Endothelial cell (in vitro differentiated cells): ENCODE measurements at places on chromosomes 11 and 22. TPM values are rescaled to one million over a fixed set of nuclear protein-coding genes. Genes with fewer than 3 reads are reported as not detected.

DNA sequence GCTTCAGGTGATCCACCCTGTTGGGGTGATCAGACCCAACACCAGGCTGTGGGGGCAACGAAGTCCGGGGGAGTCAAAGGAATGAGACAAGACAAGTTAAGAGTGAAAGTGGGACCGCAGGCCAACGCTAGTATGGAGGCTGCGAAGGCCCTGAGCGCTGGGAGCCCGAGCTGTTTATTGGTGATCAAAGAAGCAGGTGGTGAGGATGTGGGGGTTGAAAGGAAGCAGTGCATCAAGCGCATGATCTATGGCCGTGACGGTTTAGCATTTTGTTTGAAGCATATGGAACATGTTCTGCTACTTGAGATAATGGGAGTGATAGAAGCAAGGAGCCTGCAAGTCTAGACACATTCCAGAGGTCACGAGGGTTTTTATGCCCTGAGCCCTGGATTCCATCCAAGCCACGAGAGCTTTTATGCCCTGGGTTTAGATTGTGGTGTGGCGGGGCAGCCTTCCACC, 49.5 kb downstream of the MCHR1 start:
- no peaks in the 10 kb centered on the region for H3K27me3 ChIP-seq
- H3K4me1 ChIP-seq: peaks cover 22% of the 10 kb centered on the region
- DNase-seq: no peak
- H3K4me3 ChIP-seq: no peak overlapping the region
- H3K36me3 ChIP-seq: no peaks in the 10 kb centered on the region
- H3K27ac ChIP-seq: peak overlapping the region; percentile 68

EEF1G gene
- total RNA-seq: 1,951 TPM

PHOX2A gene
- not detected for total RNA-seq

DNA sequence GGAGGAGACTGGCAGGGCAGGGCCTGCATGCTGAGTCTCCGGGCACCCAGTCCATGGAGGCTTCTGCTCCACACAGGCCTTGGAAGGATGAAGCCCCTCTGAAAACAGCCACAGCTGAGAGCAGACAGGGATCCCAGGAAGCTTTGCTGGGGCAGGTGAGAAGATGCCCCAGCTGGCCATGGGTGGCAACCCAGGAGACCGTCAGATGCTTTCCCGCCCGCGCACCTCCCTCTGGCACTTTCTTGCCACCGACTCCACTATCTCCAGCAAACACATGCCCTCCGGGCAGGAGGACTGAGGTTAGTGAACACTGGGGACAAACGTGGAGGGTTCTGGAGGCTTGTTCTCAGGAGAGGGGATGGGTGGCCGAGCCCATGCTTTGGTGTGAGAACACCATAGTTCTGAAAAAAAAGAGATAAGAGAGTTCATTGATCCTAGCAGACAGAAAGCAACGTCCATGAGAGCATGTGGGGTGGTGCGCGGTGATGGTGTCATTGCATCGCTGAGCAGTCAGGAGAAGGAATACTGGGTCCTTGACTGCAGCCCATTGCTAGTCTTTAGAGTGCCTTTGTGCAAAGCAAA, 2.3 kb downstream of the C1QTNF6 start:
- peaks cover 5% of the 10 kb centered on the region for H3K36me3 ChIP-seq
- peaks cover 2% of the 10 kb centered on the region for H3K27me3 ChIP-seq
- H3K4me1 ChIP-seq: peaks cover 39% of the 10 kb centered on the region
- no peak for DNase-seq
- no peak overlapping the region for H3K27ac ChIP-seq
- H3K4me3 ChIP-seq: peak overlapping the region; percentile 76

DNA sequence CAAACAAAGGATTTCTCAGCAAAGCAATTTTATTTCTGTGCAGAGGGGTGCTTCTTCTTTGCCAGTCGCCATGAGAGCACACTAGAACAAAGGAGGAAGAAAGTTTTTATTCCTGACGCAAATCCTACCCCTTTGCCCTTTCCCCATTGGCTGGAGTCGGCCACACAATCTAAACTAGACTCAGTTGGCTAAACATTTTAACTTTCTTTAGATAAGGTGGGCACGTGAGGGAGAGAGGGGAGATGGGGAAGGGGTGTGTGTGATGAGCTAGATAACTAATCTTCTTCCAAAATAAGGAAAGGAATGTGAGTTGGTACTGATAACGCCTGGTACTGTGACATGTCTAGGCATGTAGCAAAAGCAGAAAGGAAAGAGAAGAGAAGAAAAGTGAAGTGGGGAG, 626 bp downstream of the TRIM22 start:
- H3K27me3 ChIP-seq: peaks cover 1% of the 10 kb centered on the region
- DNase-seq: no peak
- H3K27ac ChIP-seq: no peak overlapping the region
- H3K36me3 ChIP-seq: peaks cover 35% of the 10 kb centered on the region

DNA sequence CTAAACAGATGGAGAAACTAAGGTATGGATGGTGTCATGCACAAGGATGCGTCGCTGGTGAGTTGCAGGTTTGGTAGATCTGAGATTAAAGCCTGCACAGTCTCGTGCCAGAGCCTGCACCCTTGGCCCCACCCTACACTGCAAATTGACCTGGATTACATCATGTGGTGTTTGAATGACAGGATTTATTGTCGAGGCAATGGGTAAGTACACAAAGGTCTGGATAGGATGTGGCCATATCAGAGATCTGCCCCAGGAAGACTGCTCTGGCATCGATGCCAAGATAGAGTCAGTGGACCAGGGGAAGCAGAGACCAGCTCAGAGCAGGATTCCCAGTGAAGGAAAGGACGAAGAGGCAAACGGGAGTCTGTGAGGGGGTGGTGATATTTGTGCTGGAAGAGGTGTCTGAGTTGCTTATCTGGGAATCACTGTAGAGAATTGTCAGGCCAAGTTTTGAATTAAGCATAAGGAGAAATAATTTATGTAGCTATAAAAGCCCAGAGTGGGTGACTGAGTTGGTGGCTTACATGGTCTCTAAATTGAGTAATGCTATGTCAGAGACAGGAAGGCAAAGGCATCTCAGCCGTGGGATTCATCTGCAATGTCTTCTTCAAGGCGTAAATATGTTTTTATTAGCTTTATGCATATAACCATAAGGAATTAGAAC, 499.6 kb upstream of the B3GAT1 start:
- H3K27ac ChIP-seq: no peak overlapping the region
- H3K36me3 ChIP-seq: no peaks in the 10 kb centered on the region
- peaks cover 23% of the 10 kb centered on the region for H3K27me3 ChIP-seq
- H3K4me1 ChIP-seq: peaks cover 5% of the 10 kb centered on the region
- DNase-seq: no peak

GRCh38 chr11:96456111-96456510, 66.3 kb downstream of the JRKL start:
- H3K27ac ChIP-seq: no peak overlapping the region
- no peak for DNase-seq

- H3K36me3 ChIP-seq: no peaks in the 10 kb centered on the region
- no peak overlapping the region for H3K4me3 ChIP-seq
- H3K4me1 ChIP-seq: peaks cover under 1% of the 10 kb centered on the region
Measured at GRCh38 chr11:44416776-44417175, 106.8 kb upstream of the ALX4 start.

FAM227A gene
- total RNA-seq: 2.5 TPM

HEPHL1 gene
- total RNA-seq: not detected

FXYD6 gene
- 18.1 TPM for total RNA-seq

NAV2 gene
- 15.6 TPM for total RNA-seq

GRCh38 chr22:39592081-39593065, 21.8 kb downstream of the CACNA1I start:
- no peaks in the 10 kb centered on the region for H3K36me3 ChIP-seq
- no peak overlapping the region for H3K27ac ChIP-seq
- peaks cover 3% of the 10 kb centered on the region for H3K4me1 ChIP-seq

- peaks cover 2% of the 10 kb centered on the region for H3K4me1 ChIP-seq
- peaks cover 3% of the 10 kb centered on the region for H3K27me3 ChIP-seq
Measured at GRCh38 chr11:32885556-32885955, 7.1 kb upstream of the QSER1 start.

DNA sequence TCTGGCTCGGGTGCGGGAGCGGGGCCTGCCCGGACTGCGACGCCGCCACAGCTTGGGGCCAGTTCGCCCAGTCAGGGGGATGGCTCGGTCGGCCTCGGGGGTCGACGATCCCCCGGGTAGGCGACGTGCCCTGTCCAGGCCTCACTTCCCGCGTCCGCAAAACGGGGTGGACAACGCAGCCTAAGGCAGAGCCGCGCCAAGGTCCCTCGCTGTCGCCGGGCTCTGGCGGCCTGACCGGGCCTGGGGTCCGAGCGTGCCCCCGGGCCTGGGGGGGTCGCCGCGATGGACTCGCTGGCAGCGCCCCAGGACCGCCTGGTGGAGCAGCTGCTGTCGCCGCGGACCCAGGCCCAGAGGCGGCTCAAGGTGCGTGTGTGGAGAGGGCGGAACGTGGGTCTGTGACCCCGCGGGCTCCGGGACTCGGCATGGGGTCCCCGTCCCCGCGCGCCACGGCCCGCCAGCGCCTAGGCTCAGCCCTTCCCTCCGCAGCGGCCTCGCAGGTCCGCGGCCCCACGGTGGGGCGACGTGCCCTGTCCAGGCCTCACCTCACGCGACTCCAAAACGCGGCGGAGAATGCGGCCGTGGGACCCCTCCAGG, 4.2 kb downstream of the SEPTIN5 start:
- DNase-seq: no peak
- H3K36me3 ChIP-seq: peaks cover 7% of the 10 kb centered on the region
- peaks cover 26% of the 10 kb centered on the region for H3K27me3 ChIP-seq
- no peak overlapping the region for H3K27ac ChIP-seq
- peaks cover 6% of the 10 kb centered on the region for H3K4me1 ChIP-seq
- H3K4me3 ChIP-seq: no peak overlapping the region

GRCh38 chr11:13761250-13761649, 92.8 kb downstream of the FAR1 start:
- no peak overlapping the region for H3K27ac ChIP-seq
- no peak overlapping the region for H3K4me3 ChIP-seq
- H3K36me3 ChIP-seq: no peaks in the 10 kb centered on the region
- no peaks in the 10 kb centered on the region for H3K4me1 ChIP-seq
- peaks cover 2% of the 10 kb centered on the region for H3K27me3 ChIP-seq

GRCh38 chr22:31125521-31126117, 2.9 kb downstream of the INPP5J start:
- no peak overlapping the region for H3K4me3 ChIP-seq
- no peak for DNase-seq
- H3K4me1 ChIP-seq: peaks cover 5% of the 10 kb centered on the region
- no peaks in the 10 kb centered on the region for H3K36me3 ChIP-seq

OR52I2 gene
- total RNA-seq: not detected

CDCA5 gene
- total RNA-seq: 14.8 TPM

- no peak overlapping the region for H3K4me3 ChIP-seq
- no peaks in the 10 kb centered on the region for H3K4me1 ChIP-seq
- no peak overlapping the region for H3K27ac ChIP-seq
- peaks cover 3% of the 10 kb centered on the region for H3K27me3 ChIP-seq
Measured at GRCh38 chr22:35226958-35227647, 30.2 kb upstream of the HMGXB4 start.

GRCh38 chr11:532986-533585, 2.3 kb downstream of the HRAS start:
- no peak for DNase-seq
- H3K27ac ChIP-seq: peak overlapping the region; percentile 24
- H3K36me3 ChIP-seq: peaks cover 6% of the 10 kb centered on the region

CCS gene
- total RNA-seq: 51.2 TPM

GRCh38 chr11:37804666-37805065, 1206.6 kb upstream of the RAG2 start:
- no peaks in the 10 kb centered on the region for H3K36me3 ChIP-seq
- H3K27ac ChIP-seq: no peak overlapping the region
- H3K4me3 ChIP-seq: no peak overlapping the region
- no peaks in the 10 kb centered on the region for H3K27me3 ChIP-seq
- no peaks in the 10 kb centered on the region for H3K4me1 ChIP-seq

TMPRSS4 gene
- not detected for total RNA-seq

DNA sequence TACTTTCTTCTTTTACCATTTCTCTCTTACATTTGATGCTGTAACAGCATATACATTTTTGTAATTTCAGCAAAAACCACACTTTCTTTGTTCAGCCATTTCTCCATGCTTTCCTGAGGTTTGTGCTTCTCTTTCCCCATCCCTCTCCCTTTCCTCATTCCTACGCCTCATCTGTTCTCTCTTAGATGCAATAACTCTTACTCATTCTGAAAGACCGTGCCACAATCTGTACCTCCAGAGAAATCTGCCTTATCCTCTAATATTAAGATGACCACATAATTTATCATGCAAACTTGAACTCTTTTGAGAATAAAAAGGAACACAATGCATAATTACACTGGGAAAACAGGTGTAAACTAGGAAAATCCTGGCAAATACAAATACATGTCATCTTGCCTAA, 588.9 kb downstream of the JRKL start:
- no peaks in the 10 kb centered on the region for H3K36me3 ChIP-seq
- no peaks in the 10 kb centered on the region for H3K27me3 ChIP-seq
- H3K4me3 ChIP-seq: no peak overlapping the region
- H3K4me1 ChIP-seq: no peaks in the 10 kb centered on the region
- H3K27ac ChIP-seq: no peak overlapping the region

DNA sequence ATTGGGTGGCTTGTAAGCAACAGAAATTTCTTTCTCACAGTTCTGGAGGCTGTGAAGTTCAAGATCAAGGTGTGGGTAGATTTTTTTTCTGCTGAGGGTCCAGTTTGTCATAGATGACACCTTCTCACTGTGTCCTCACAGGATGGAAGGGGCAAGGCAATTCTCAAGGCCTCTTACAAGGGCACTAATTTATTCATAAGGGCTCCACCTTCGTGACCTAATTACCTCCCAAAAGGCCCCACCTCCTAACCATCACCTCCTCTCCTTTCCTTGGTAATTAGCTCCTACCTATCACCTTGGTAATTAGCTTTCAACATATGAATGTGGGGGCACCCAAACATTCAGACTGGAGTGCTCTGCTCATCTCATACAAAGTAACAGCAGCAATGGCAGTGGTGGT, 92.3 kb upstream of the CD44 start:
- peaks cover 8% of the 10 kb centered on the region for H3K4me1 ChIP-seq
- no peak for DNase-seq
- no peak overlapping the region for H3K27ac ChIP-seq
- H3K36me3 ChIP-seq: no peaks in the 10 kb centered on the region
- H3K27me3 ChIP-seq: peaks cover 3% of the 10 kb centered on the region

DNA sequence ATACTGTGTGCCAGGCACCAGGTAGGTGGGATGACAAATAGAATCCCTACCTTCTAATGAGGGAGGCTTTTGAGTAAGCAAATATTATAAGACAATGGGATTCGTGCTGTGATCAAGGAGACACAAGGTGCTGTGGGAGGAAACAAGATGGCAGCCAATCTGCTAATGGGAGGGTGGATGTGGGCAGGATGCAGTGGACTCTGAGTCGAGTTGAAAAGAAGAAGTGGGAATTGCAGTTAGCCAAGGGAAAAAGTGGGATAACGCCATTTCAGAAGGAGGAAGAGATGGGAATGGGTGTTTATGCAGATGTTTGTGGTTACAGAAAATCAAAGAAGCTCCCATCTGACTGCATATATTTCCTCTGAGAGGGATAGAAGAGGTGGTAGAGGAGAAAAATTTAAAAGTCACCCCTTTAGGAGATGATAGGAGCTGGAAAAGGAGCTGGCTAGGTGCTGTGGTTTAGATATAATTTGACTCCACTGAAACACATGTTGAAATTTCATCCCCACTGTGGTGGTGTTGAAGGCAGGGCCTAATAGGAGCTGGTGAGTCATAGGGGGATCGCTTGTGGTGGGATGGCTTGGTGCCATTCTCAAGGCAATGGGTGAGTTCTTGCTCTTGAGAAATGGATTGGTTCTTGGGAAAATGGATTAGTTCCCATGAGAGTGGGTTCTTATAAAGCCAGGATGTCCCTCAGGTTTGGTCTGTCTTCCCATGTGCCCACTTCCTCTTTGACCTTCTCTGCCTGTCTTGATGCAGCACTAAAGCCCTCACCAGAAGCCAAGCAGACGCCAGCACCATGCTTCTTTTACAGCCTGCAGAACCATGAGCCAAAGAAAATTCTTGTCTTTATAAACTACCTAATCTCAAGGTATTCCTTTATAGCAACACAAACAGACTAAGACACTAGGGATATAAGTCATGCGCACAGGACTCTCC, 30.0 kb upstream of the POU2AF1 start:
- no peak overlapping the region for H3K4me3 ChIP-seq
- no peak for DNase-seq
- no peaks in the 10 kb centered on the region for H3K36me3 ChIP-seq
- H3K27ac ChIP-seq: no peak overlapping the region
- no peaks in the 10 kb centered on the region for H3K4me1 ChIP-seq
